Cardiac fibroblast (primary cell): ENCODE measurements at places on chromosomes 7 and 10.

GRCh38 chr7:2409745-2410414 lies 6.5 kb downstream of the CHST12 start:
- no peak for DNase-seq

DNA sequence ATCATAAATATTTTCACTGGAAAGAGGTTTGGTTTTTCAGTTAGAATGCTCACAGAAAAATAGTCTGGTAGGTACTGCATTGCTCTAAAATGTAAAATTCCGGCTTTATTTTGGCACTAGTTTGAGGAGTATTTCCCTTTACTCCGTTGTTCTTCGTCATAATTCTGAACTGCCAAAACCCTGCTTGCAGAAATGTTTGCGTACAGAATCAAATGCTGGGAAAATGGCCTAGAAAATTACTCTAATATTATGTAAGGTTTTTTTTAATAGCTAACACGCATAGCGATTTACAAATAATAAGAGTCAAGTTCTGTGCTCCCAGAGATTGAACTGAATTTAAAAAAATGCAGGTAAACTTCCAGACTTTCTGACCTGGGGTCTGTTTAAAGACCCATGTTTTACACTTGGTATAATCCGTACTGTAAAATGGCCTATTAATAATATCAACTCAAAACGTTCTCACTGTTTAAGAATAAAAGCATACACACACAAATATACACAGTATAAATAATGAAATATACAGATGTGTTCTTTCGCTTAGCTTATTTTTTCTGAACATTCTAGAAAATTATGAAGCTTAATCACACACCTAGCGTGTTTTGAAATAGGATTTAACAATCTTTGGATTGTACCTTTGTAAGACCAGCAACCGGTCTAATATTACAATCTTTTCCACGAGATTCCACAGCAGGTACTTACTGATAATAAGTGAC lies 23.5 kb upstream of the ANLN start:
- DNase-seq: no peak

- DNase-seq: peak; percentile 91
These were observed 35.9 kb downstream of the ACSM6 start for GRCh38 chr10:95229724-95230627.

GRCh38 chr10:23556727-23557440 lies 118.0 kb downstream of the OTUD1 start:
- DNase-seq: peak; percentile 63

DNA sequence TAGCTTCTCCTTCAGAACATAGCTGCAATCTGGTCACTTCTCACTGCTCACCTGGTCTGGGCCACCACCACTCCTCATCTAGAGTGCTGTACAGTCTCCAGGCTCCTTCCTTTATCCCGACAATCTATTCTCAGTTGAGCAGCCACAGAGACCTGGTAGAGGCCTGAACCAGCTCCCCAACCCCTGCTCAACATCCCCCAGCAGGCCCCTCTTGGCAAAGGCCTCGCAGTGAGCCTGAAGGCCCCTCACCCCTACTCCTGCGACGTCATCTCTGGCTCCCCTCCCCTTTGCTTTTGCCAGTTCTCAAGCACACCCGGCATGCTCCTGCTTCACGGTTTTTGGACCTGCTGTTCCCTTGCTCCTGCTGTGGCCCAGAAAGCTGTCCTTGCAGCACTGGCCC lies 113.9 kb downstream of the ARHGAP22 start:
- no peak for DNase-seq

- DNase-seq: no peak
These were observed 158.6 kb upstream of the TCF7L2 start for GRCh38 chr10:112791447-112791846.
